ENCODE measurements at places on chromosomes 5 and 9. TPM values are rescaled to one million over a fixed set of nuclear protein-coding genes. Genes with fewer than 3 reads are reported as not detected.

DAB2IP gene
- 109 TPM for total RNA-seq

UBE2QL1 gene
- 0.26 TPM for total RNA-seq

GLRA1 gene
- total RNA-seq = not detected

CD74 gene
- 284 TPM for total RNA-seq

DAP gene
- 63.7 TPM for total RNA-seq

TLX3 gene
- total RNA-seq = not detected

IL5 gene
- total RNA-seq = not detected

GRCh38 chr9:134318941-134319305 lies 7.3 kb upstream of the RXRA start:
- no peak for DNase-seq

GRCh38 chr5:42908086-42908485 lies 96.4 kb upstream of the SELENOP start:
- DNase-seq = no peak

DNA sequence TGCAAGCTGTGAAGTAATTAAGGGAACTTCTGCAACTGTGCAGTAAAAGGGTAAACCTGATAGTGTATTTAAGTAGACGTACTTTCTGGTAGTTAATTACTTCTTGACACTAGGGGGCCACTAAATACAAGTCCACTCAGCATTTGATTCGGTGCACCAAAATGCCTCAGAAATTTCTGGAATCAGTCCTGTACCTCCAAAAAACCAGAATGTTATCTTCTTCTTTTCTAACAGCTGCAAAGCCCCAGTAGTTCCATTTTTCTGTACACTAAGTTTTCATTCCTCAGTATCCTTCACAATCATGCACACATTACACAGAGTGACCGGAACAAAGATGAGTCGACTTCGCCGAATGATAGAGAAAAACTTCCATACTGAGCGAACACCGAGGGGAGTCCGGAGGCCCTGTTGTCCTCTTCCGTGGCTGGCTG lies 484 bp downstream of the GFM2 start:
- DNase-seq = no peak

DNA sequence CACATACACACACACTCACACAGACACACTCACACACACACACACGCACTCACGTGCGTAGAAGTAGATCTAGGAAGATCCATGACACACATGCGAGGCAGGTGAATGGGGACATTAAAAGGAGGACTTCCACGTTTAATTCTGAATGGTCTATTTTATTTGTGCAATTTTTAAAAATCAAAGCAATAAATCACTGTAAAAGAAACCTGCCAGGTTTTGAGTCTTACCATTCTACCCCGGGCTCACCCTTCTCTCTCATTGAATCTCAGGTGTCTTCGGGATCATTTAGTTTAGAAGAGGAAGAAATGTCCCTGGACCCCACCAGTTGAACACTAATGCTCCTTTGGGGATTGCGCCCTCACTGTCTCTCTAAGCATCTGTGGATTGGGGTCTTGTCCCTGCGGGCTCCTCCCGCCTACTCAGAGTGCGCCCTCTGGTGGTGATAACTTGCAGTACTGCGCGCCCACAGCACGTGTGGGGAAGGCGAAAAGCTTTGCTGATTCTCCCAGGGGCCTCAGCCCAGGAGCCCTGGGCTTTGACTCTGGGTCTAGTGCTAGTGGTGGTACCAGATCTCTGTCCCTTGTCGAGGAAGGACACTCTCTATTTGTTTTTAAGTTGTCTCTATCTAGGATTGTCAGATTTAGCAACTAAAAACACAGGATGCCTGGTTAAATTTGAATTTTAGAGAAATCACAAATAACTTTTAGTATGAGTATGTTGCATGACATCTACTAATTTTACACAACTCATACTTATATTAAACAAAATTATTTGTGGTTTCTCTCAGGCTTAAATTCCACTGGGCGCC lies 34.8 kb downstream of the BOD1 start:
- DNase-seq = no peak

DNA sequence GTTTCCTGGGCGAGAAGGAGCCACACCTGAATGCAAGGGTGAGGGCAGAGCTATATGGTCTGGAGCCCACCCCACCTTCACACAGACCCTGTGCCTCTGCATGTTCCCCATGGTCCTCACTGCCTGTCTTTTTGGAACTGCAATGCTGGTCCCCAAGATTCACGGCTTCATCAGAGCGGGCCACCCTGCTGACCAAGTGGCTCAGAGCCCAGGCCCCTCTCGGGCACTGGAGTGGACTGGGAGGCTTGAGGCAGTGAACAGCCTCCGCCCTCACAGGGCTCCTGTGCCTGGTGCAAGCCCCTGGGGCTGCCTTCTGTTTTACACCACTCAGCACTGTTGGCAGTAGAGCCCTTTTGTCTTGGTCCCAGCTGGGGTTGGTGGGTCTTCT lies 143.2 kb downstream of the CACNA1B start:
- DNase-seq = no peak

DNA sequence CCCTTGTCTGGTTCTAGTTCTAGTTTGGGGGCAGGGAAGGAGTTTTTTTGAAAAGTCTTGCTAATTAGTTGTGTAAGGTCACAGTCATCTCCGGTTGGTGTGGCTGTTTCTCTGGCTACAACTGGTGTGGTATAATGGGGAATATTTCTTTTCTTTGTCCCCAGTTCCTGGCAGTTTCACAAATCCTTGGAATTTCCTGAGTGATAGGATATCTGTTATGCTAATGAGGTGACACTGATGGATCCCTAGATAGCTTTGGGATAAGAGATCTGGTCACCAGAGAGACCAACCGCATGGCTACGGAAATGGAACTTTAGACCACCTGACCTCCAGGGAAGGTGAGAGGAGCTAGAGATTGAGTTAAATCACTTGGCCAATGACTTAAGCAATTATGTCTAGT lies 494.6 kb downstream of the ARHGEF28 start:
- DNase-seq = no peak

DNA sequence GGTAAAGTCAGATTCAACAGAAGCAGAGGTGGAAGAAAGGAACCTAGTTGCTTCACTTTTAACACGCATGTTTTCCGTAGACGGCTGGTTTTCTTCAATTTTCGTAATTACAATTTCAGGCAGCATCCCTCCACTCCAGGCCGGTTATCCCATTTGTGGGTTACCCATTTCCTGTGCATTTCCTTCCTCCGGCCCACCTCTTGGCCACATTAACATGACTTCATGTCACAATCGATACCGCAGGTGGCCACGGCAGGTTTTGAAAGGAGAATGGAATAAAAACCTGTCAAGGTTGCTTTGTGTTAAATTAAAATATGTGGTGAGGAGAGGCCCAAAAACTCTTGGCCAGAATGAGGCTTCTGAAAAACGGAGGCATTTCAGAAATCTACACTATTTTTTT lies 130.2 kb downstream of the PCSK5 start:
- no peak for DNase-seq

DNA sequence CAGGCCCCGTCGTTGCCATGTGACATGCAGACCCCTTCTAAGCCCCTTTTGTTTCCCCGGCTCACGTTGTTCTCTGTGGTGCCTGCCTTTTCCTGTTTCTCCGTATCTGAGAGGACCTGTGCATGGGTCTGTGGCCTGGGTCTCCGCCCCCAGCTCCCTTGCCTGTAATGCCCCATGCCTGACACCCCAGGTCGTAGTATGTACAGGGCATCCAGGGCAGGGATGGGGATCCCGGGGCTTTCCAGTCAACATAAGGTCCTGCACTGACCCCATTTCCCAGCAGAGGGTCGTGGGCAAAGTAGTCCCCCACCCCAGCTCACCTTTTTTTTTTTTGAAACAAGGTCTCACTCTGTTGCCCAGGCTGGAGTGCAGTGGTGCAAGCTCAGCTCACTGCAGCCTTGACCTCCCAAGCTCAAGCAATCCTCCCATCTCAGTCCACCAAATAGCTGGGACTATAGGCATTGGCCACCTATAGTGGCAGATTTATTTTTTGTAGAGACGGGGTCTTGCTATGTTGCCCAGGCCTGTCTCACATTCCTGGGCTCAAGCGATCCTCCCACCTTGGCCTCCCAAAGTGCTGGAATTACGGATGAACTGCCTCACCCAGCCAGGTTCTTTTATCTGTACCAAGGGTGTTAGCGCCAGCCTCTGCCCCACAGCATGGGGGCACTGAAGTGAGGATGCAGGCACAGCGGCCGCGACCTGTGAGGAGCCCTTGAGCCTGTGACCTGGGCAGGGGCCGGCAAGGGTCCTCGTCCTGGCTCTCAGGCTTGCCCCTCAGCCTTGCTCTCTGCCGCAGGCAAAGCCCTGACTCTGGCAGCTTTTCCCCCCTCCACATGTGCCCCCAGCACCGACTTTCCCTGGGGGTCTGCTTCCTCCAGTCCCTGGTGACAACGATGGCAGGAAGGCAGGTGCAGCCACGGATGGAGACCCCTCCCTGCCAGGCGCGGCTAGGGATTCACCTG lies 19.1 kb upstream of the QSOX2 start:
- no peak for DNase-seq

- no peak for DNase-seq
Measured at GRCh38 chr9:114972510-114973136, 42.2 kb upstream of the TNFSF8 start.

GRCh38 chr5:145220481-145220880 lies 614.7 kb downstream of the PRELID2 start:
- DNase-seq = no peak

DNA sequence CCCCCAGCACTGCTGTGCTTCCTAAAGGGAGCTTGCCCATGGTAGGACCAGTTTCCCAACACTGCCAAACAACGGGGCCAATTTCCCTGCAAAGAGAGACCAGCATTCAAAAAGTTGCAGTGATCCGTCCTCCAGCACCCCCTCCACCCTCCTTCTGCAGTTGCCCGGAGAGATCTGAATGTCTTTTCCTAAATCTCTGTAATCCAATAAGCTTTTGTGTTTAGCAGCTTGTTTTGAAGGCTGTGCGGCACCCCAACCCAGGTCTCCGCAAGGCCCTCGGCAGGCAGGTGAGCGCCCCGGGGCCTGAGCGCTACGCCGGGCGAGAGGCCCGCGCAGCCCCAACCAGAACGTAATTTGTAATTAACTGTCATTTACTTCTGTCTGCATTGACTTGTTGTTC lies 366.9 kb upstream of the IRX2 start:
- DNase-seq = no peak

- no peak for DNase-seq
Measured at GRCh38 chr9:136058801-136059302, 36.2 kb downstream of the NACC2 start.

DNA sequence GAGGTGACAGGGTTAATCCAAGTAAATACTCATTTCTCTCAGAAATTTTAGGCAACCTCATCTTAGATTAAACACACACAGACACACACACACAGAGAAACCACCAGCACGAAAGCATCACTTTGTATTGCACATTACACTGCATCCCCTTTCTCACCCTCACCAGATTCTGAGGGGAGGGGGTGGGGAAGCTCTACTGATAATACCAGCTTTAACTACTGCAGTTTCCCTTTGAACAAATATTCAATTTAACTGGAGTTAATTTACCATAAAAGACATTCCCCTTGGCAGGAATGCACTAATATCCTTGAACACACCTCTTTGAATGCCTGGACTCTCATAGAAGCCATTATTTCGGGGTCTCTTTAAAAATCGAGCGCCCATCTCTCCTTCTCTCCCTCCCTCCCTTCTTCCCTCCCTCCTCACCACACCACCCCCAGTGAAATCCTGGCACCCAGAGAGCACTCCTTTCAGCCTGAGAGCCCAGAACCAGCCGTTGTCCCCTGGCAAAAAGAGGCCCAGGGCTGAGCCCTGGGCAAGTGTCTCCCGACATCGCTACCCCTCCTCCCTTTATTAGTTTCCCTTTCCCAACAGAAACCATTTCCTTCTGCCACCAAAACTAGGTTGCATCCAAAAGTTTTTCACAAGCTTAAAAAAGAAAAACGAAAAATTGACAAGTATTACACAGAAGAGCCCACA lies 2.8 kb upstream of the NFIB start:
- DNase-seq = no peak

- DNase-seq = no peak
Measured at GRCh38 chr5:80615266-80615914, 39.1 kb upstream of the MSH3 start.

DNA sequence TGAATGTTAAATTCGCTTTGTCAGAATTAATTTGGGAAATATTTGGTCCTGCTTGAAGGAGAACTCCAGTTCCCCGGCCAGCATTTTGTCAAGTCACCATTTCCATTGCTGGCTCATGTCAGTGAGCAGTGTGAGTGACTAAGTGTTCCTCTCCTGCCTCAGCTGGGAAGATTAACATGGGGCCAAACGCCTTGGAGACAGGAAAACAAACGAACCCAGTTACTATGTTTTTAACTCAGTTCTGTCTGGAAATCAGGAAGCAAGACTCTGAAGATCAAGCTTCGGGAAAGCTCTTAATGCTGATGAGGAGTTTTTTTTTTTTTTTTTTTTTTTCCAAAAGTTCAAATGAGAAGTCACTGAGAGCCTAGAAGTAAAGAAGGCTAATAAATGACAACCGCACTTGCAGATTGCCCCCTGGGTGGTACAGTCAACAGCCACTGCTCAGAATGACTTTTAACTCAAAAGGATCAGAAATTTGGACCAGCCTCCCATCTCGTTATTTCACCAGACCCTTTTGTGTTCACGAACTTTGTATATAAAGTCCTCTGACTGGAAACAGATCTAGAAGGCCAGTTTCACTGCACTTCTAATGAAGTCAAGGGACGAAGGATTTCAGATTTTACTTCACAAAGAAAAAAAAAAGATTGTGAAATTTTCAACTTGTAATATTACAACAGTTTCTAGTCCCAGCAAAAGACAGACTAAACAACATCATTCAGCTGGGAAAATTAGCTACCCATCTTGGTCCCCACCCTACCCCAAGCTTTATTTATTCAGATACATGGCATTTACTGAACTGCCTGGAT lies 121.3 kb downstream of the LHFPL2 start:
- no peak for DNase-seq

DNA sequence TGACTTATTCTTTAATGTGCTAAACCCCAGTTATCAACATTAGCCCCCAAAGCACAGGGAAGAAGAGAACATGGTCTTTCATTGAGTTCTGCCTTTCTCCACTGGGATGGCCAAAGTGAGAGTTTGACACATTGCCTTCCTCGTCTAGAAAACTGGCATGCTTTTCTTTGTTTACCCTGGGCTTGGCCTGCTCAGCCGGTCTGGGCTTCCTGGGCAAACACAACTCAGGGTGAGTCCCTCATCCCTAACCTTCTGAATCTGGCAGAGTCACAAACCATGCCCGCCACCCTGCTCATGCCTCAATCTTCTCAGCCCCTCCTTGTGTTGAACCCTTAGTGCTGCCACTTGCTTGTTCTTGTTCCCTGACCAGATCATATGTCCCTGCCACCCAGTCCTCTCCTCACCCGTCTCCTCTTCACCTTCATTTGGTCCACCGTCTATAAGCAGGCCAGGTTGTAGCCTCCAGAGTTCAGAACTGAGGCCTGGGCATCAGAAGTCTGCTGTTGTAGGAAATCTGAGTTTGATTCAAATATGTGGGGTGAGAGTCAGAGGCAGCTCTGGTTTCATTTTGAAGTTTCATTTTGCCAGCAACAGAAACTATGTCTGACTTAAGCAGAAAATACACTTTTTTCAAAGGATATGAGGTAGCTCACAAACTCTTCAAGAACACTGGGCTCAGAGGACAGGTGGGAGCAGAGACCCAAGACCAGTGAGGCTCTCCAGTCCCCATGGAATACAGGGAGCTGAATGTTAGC lies 217.6 kb downstream of the NDUFS4 start:
- no peak for DNase-seq

GRCh38 chr5:34488984-34489383 lies 167.1 kb upstream of the RAI14 start:
- DNase-seq = no peak
